ENCODE measurements at places on chromosomes 3 and 15. TPM values are rescaled to one million over a fixed set of nuclear protein-coding genes. Genes with fewer than 3 reads are reported as not detected.

The TLR9 gene
- 0.27 TPM for total RNA-seq

The MYLK gene
- total RNA-seq: 10.7 TPM

The HTR3C gene
- not detected for total RNA-seq

The ALG1L2 gene
- 1.6 TPM for total RNA-seq

The PDE12 gene
- total RNA-seq: 27.4 TPM

The IL12A gene
- total RNA-seq: 1.0 TPM

The CCR5 gene
- total RNA-seq: not detected

The TMEM212 gene
- total RNA-seq: not detected

The MESP2 gene
- not detected for total RNA-seq

The C3orf80 gene
- total RNA-seq: 3.0 TPM

The CCPG1 gene
- 54.6 TPM for total RNA-seq

The DNAJA4 gene
- 52.1 TPM for total RNA-seq

The SPTBN5 gene
- 0.64 TPM for total RNA-seq

The MEIS2 gene
- total RNA-seq: 24.5 TPM

The LOXL1 gene
- total RNA-seq: 2.2 TPM

The MAP1A gene
- total RNA-seq: 0.27 TPM

The INKA1 gene
- not detected for total RNA-seq

The ISL2 gene
- 7.6 TPM for total RNA-seq

The ARHGEF26 gene
- total RNA-seq: 19.0 TPM

The CAMK2N2 gene
- 3.6 TPM for total RNA-seq

The ALS2CL gene
- total RNA-seq: 39.6 TPM

The MASP1 gene
- total RNA-seq: 0.17 TPM

The PLIN1 gene
- 0.37 TPM for total RNA-seq
